ENCODE measurements at places on chromosomes 4 and X. TPM values are rescaled to one million over a fixed set of nuclear protein-coding genes. Genes with fewer than 3 reads are reported as not detected.

GRCh38 chr4:146368209-146368608 lies 153.5 kb downstream of the SLC10A7 start:
- no peaks in the 10 kb centered on the region for H3K36me3 ChIP-seq
- DNase-seq = no peak
- H3K4me1 ChIP-seq = no peaks in the 10 kb centered on the region
- H3K27ac ChIP-seq = no peak overlapping the region
- H3K27me3 ChIP-seq = no peaks in the 10 kb centered on the region
- no peak overlapping the region for H3K4me3 ChIP-seq

ADH7 gene
- not detected for total RNA-seq

GRCh38 chrX:24561121-24561520 lies 86.0 kb downstream of the PCYT1B start:
- H3K4me3 ChIP-seq = no peak overlapping the region
- peaks cover 21% of the 10 kb centered on the region for H3K27me3 ChIP-seq
- no peaks in the 10 kb centered on the region for H3K36me3 ChIP-seq
- H3K27ac ChIP-seq = no peak overlapping the region
- no peak for DNase-seq
- H3K4me1 ChIP-seq = no peaks in the 10 kb centered on the region

- no peaks in the 10 kb centered on the region for H3K27me3 ChIP-seq
- no peaks in the 10 kb centered on the region for H3K36me3 ChIP-seq
- H3K27ac ChIP-seq = no peak overlapping the region
- DNase-seq = no peak
- no peak overlapping the region for H3K4me3 ChIP-seq
- no peaks in the 10 kb centered on the region for H3K4me1 ChIP-seq
These were observed 2.8 kb upstream of the FGG start for GRCh38 chr4:154615211-154615610.

- no peak overlapping the region for H3K4me3 ChIP-seq
- no peaks in the 10 kb centered on the region for H3K36me3 ChIP-seq
- H3K4me1 ChIP-seq = no peaks in the 10 kb centered on the region
These were observed 179.2 kb upstream of the HCCS start for GRCh38 chrX:10931976-10932375.

SCFD2 gene
- total RNA-seq = 17.1 TPM

- H3K27ac ChIP-seq = no peak overlapping the region
- no peak overlapping the region for H3K4me3 ChIP-seq
- no peaks in the 10 kb centered on the region for H3K36me3 ChIP-seq
- no peaks in the 10 kb centered on the region for H3K27me3 ChIP-seq
- no peak for DNase-seq
These were observed 44.8 kb downstream of the MSN start for GRCh38 chrX:65712005-65712806.

NKAP gene
- total RNA-seq = 9.8 TPM

KIF4A gene
- total RNA-seq = 30.9 TPM

ZNF275 gene
- total RNA-seq = 7.4 TPM

DNA sequence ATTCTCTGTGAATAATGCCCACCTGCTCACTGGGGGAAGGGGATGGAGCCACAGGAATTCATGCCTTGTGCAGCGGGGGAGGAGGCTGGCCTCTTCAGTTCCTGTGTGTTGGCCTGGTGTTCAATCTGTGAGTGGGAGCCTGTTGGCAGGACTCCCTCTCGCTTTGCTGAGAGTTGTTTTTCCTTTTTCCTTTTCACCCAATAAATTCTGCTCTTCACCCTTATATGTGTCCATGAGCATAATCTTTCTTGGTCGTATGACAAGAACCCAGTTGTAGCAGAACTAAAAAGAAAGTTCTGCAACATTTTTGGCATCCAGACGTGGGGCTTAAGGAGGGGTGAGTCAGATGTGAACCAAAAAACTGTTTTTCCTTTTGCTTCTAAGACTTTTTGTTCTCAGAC lies 235.2 kb upstream of the HDX start:
- no peaks in the 10 kb centered on the region for H3K4me1 ChIP-seq
- H3K36me3 ChIP-seq = no peaks in the 10 kb centered on the region
- no peaks in the 10 kb centered on the region for H3K27me3 ChIP-seq

GRCh38 chr4:130600706-130601105 lies 1504.8 kb downstream of the C4orf33 start:
- no peak for DNase-seq
- no peaks in the 10 kb centered on the region for H3K36me3 ChIP-seq
- H3K4me3 ChIP-seq = no peak overlapping the region
- peaks cover 9% of the 10 kb centered on the region for H3K4me1 ChIP-seq

GRCh38 chr4:187666697-187667494 lies 328.7 kb upstream of the ZFP42 start:
- no peak overlapping the region for H3K4me3 ChIP-seq
- H3K27ac ChIP-seq = no peak overlapping the region
- DNase-seq = no peak
- H3K27me3 ChIP-seq = no peaks in the 10 kb centered on the region
- H3K36me3 ChIP-seq = no peaks in the 10 kb centered on the region

GRCh38 chrX:37796805-37797204 lies 16.9 kb downstream of the CYBB start:
- no peak overlapping the region for H3K4me3 ChIP-seq
- no peaks in the 10 kb centered on the region for H3K27me3 ChIP-seq
- H3K36me3 ChIP-seq = no peaks in the 10 kb centered on the region
- peaks cover 6% of the 10 kb centered on the region for H3K4me1 ChIP-seq
- DNase-seq = peak; percentile 9

GRCh38 chrX:124910611-124911010 lies 409.1 kb upstream of the TEX13C start:
- H3K4me1 ChIP-seq = no peaks in the 10 kb centered on the region
- no peak overlapping the region for H3K27ac ChIP-seq
- H3K36me3 ChIP-seq = no peaks in the 10 kb centered on the region
- H3K27me3 ChIP-seq = no peaks in the 10 kb centered on the region
- H3K4me3 ChIP-seq = no peak overlapping the region
- no peak for DNase-seq

GRCh38 chr4:107863850-107864371 lies 39.2 kb downstream of the SGMS2 start:
- no peak overlapping the region for H3K4me3 ChIP-seq
- H3K27ac ChIP-seq = peak overlapping the region; percentile 98
- peaks cover 25% of the 10 kb centered on the region for H3K4me1 ChIP-seq
- H3K27me3 ChIP-seq = no peaks in the 10 kb centered on the region
- DNase-seq = peak; percentile 45
- peaks cover 24% of the 10 kb centered on the region for H3K36me3 ChIP-seq

PITX2 gene
- not detected for total RNA-seq

DNA sequence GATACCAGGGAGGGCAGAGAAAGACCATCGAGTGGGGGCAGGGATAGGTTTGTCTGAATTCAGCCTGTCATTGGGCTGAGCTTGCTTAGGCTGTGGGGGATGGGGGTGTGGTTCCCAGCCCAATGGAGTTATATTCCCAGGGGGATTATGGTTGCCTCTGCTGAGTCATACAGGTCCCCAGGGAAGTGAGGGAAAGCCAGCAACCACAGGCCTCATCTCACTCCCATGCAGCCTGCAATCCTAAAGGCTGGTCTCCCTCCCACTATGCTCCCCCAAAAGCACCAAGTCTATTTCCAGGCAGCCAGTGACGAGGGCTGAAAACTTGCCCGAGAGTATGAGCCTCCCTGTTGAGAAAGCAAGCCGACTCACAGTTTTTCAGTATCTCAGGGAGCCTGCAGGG lies 39.3 kb downstream of the AFM start:
- no peaks in the 10 kb centered on the region for H3K4me1 ChIP-seq
- no peak overlapping the region for H3K27ac ChIP-seq
- no peak overlapping the region for H3K4me3 ChIP-seq
- peaks cover 36% of the 10 kb centered on the region for H3K27me3 ChIP-seq
- H3K36me3 ChIP-seq = no peaks in the 10 kb centered on the region

SPANXC gene
- not detected for total RNA-seq

Data from Calu3 (cell line).